ENCODE measurements at places on chromosomes 12 and 14.

DNA sequence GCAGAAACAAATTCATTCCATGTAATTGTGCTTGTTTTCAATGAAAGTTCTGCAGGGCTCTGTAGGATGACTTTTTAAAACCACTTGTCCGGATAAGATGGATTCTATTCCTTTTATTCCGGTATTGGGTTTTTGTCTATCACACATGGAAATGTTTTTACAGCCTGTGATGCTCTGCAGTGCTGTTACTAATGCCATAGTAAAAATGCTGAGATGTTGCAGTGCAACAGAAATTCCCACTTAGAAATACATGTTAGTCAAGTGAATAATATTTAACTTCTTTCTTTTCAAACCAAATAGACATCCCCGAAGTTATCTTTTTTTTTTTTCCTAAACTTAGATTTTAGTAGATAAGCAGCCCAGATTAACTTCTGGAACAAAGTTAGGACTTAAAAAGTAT is 71.9 kb downstream of the RASSF8 start:
- DNase-seq: no peak

DNA sequence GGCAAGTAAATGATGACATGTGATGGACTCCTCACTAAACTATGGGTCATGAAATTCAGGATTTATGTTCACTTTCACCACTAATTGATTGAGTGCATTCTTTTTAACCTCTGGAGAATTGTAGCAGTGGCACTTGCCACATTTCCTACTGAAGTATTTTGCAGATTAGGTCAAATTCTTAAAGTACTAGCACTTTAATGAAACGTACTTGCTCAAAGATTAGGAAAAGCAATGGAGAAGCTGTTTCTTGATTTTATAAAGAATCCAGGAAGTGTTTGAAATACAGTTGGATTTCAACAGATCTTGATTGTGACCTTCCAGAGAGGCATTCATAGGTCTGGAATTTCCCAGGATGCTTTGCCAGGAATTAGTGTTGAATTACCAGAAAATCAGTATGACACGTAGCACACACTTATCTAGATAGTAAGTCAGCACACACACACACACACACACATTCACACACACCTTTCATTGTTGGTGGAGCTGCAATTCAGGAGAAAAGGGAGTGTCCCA is 162.6 kb downstream of the MYRFL start:
- DNase-seq: no peak

- no peak for DNase-seq
These were observed 593.7 kb downstream of the TMEM121 start for GRCh38 chr14:106120101-106120500.

DNA sequence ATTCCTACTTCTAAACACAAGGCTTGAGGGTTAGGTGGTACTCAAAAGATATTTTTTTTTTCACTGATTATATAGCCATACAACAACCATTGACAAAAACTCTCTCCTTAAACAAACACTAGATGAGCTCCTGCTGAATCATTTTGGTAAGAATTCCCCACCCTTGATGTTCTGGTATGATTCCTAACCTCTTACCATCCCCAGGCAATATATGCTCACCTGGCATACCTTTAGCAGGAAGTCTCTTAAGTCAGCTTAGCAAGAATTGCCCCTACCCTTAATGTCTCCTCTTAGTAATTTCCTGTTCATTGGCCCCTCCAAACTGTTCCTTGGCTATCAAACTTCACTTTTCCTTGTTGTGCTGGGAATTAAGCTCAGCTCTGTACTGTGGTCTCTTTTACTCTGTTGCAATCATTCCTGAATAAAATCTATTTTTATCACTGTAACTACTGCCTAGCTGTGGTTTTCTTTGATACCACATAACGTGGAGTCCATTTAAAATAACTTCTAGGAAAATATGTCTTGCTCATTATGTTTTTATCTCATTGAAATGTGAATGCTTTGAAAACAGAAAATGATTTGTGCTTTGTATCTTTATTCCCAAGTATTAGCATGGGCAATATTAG is 712.6 kb downstream of the SLC16A7 start:
- DNase-seq: no peak

DNA sequence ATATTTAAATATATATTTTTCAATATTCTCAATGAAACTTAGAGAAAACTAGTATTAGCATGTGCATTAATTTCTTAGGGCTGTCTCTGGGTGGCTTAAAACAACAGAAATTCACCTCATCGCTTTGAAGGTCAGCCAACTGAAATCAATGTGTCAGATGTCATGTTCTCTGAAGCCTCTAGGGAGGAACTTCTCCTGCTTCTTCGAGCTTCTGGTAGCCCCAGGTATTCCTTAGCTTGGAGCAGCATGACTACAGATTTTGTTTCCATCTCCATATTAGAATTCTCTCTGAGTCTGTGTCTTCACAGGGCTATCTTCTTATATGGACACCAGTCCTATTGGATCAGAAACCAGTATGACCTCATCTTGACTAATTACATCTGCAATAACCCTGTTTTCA is 221.5 kb downstream of the PDZRN4 start:
- DNase-seq: no peak

GRCh38 chr12:55993230-55993853 is 3.7 kb upstream of the SUOX start:
- DNase-seq: no peak

DNA sequence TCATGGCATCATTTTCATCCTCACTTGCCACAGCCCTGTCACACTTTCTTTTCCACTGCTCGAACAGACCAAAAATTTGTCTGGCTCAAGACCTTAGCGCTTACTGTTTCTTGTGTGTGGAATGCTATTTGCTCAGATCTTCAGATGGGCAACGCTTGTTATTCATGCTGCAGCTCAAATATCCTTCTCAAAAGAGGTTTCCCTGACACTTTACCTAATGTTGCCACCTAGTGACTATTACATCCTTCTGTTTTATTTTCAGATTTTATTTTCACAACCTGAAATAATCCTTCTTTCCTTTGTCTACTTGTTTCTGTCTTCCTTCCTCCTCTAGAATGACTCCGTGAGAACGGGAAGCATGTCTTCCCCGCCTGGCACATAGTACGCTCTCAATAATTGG is 5.6 kb downstream of the FBXO33 start:
- DNase-seq: no peak

GRCh38 chr14:96616161-96616721 is 114.1 kb downstream of the PAPOLA start:
- no peak for DNase-seq

GRCh38 chr12:64170024-64170423 is 52.1 kb downstream of the KICS2 start:
- no peak for DNase-seq

DNA sequence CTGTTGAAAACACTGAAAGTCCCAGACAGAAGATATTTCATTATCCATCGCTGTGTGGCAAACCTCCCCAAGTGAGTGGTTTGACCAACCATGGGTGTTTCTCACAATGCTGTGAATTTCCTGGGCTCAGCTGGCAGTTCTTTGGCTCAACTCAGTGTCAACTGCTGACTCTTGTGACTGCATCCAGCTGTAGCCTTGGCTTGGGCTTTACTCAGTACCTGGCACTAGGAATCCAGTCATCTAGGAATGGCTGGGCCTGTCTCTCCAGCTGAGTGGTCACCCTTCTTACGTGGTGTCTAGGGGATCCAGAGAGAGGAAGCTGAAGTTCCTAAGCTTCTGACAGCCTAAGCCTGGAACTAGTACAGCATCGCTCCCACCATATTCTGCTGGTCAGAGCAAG is 80.7 kb upstream of the PSMC1 start:
- no peak for DNase-seq

- no peak for DNase-seq
These were observed 843 bp upstream of the NUAK1 start for GRCh38 chr12:106139422-106140171.

DNA sequence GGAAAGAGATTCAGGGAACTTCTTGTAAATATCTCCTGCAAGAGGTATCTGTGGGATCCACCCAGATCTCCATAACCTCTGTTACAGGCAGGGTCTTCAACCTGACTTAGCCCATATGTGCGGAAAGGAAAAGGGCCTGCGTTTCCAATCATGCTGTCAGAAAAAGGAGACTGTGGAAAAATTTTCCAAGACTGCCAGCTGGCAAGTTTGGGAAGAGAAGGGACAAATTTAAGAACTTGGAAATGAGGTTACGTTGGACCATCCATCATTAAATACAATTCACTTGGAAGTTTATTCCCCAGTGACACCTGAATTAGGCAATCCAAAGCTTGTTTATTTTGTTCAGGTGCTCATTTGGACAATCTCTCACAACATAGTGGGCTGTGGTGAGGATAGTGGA is 13.9 kb downstream of the PTHLH start:
- DNase-seq: no peak

- DNase-seq: no peak
These were observed 40.3 kb downstream of the CIT start for GRCh38 chr12:119836781-119837180.

DNA sequence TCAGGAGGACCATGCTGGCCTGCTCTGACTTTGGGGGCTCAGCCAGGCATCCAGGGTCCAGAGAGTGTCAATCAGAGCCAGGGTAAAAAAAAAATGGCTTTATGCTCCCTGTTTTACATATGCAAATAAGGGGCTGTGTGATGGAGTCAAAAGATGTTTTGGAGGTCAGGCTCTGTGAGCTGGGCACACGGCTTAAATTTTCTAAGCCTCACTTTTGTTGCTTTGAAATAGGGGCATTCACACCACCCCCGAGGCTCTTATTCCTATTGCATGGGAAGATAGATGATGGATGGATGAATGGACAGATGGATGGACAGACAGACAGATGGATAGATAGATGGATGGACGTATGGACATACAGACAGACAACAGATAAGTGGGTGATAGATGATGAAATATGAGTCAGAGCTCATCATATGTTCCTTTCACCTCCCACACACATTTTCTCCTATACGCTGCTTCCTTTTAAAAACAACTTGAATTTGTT is 42.7 kb downstream of the RIN3 start:
- DNase-seq: no peak

GRCh38 chr12:30928356-30929244 is 2.1 kb downstream of the TSPAN11 start:
- DNase-seq: no peak

GRCh38 chr14:92404018-92404417 is 81.1 kb downstream of the SLC24A4 start:
- DNase-seq: no peak

DNA sequence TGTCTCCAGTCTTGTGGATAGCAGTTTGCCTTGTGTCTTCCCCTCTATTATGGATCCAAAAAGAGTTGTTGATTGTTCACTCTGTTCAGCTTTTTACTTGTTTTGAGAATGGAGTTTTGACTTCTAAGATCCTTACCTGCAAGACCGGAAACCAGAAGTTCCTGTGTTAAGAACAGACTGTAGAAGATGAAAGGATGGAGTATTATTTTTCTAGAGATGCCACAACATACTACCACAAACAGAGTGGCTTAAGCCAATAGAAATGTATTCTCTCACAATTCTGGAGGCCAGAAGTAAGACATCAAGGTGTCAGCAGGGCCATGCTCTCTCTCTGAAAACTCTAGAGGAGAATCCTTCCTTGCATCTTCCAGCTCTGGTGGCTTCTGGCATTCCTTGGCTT is 95.0 kb downstream of the IGF1 start:
- DNase-seq: no peak

GRCh38 chr14:92998946-92999345 is 76.0 kb downstream of the CHGA start:
- DNase-seq: no peak

- DNase-seq: no peak
These were observed 1.1 kb upstream of the UBC start for GRCh38 chr12:124915239-124916236.

DNA sequence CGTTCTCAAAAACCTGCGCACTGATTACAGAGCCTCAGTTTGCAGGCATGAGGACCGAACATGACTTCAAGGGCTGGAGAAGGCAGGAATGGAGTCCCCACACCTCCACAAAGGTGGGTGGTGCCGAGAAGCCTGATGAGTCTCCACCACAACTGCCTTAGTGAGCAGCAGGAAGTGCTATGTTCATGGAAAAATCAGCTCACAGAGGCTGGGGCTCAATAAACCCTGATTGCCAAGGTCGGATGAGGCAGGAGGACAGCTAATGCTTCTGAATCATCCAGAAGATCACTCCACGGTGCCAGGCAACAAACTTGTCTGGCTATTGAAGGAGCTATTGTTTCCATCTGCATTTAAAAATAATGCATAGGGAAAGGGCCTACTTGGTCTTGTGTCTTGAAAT is 31.1 kb downstream of the APPL2 start:
- peak; percentile 50 for DNase-seq

DNA sequence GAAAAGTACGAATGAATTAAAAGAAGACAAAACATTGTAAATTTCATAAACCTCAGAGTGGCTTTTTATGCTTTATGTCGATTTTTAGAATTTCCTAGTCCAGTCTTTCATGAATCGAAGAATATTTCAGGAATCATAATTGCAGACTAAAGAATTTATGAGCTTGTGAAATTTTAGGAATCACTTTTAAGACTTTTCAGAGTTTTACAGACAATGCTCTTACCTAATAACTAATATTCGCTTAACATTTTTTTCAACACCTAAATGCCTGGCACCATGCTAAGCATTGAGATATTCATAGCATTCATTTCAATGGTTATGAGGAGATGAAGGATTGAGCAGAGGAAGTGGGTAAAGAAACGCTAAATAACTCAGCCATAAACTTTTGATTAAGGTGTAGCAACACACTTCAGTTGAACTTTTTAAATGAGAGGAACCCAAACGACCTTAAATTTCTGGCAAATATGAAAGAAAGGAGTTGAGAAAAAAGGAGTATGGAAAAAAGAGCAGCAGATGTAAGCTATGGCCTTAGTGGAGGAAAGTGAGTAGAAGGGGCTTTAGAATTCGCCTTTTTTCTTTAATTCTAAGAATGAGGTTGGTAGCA is 739 bp upstream of the USP44 start:
- DNase-seq: no peak

DNA sequence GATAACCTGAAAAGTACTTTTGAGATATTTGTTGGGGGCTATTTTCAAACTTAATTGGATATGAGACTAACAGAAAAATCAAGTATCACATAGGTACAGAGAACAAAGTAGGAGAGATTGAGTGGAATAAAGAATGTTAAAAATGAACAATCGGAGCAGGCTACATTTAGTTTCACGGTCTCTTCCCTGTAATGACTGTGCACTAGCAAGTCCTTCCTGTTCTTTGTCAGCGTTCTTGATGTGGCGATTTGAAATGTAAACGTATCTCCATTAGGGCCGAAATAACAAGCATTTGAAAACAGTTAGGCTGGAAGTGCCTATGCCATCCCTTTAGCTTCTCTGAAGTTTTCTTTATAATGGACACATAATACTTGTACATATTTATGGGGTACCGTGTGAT is 31.0 kb downstream of the SLC25A29 start:
- DNase-seq: no peak

DNA sequence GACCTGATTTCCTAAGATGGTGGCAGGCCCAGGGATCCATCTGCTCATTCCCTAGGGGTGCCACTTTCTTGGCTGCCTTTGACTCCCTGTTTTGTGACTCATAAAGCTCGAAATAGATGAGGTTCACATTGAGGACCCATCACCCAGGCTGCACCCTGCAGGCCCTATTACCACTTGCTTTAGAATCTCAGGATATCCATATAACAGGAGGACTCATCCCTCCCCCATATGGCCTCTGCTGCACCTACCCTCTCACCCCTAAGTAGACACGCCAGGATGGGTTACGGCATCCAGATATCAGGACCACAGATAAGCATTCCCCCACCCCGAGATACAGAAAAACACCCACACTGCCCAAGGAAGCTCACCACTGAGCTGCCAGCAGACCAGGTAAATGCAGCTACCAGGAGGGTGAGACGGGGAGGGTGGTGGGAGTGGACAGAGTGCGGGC is 155.7 kb downstream of the DPF3 start:
- DNase-seq: no peak

Data from stimulated activated CD4-positive, alpha-beta T cell treated with anti-CD3 and anti-CD28 coated beads, Interleukin-12 subunit alpha, Interleukin-12 subunit beta, amount 100 ng/mL, for 48 hours (primary cell).